ENCODE measurements at places on chromosomes 1 and 21.

- no peak for DNase-seq
Measured at GRCh38 chr1:242871471-242872030, 347.1 kb upstream of the PLD5 start.

- DNase-seq, result peak; percentile 17
Measured at GRCh38 chr1:180181048-180181447, 26.4 kb downstream of the QSOX1 start.

- no peak for DNase-seq
Measured at GRCh38 chr1:72186733-72187307, 95.5 kb downstream of the NEGR1 start.

GRCh38 chr1:111422546-111423391 lies 4.8 kb downstream of the OVGP1 start:
- no peak for DNase-seq

DNA sequence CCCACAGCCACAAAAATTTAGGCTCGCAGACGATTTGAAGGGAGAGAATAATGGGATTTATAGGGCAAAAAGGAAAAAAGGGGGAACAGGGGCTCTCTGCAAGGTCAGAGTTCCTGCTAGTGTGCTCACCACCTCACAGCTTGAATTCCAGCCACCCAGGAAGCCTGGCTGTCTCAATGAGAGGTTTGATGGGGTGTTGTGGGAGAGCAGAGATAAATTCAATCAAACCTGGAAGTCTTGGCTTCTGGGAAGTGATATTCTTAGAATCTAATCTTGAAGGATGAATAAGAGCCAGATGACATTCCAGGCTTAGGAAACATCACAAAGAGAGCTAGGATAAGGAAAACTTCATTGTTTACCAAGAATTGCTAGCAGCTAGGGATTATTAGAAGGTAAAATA lies 47.4 kb upstream of the C21orf91 start:
- DNase-seq, result no peak

DNA sequence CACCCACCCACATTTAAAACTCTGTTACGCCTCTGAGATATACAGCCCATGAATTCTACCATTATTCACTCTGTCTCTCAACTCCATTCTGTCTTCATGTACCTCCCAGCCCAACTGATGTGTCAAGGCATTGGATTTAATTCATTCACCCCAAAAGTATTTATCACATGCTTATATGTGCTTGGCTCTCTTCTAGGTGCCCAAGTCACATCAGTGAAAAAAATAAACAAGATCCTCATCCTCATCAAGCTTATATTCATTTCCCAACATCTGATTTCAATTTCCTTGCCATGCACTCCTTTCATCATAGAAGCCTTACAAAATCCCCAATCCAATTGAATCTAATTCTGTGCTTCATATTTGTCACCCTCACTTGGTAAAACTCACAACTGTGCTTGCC lies 967.6 kb downstream of the LTN1 start:
- no peak for DNase-seq

DNA sequence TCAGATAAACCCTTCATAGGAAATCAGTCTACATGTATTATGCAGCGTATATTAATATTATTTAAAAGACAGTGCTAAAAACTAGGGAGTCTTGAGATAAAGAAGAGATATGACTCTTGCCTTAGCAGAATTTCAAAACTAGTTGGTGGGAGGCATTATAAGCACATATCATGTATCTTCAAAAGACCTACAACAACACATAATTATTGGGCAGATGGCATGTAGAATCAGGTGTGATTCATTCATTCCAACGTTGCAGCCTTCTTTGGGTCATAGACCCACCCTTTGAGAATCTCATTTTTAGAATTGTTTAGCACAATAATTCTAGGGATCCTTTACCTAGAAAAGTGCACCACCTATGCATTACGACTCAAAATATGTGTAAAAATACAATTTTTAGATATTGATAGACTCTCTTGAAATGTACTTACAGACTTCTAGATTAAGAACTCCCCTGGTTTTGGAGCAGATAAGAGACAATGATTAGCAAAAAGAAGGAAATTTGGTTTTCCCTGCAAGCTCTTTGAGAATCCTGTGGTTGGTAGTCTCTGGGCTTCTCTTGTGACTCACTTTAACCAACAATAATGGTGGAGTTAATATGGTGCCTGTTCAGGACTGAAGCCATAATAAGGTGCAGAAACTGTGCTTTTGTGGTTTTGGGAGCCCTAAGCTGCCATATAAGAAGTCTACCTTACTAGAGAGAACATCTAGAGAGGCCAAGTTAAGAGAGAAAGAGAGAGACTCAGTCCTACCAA lies 85.3 kb upstream of the RGS4 start:
- no peak for DNase-seq

GRCh38 chr1:89703469-89703868 lies 70.5 kb downstream of the LRRC8C start:
- no peak for DNase-seq

GRCh38 chr1:33298623-33299277 lies 22.1 kb downstream of the A3GALT2 start:
- DNase-seq, result peak; percentile 76
